ENCODE measurements at places on chromosomes 4 and X.

- DNase-seq: no peak
Observed at GRCh38 chr4:77903186-77903585, 40.6 kb downstream of the MRPL1 start.

DNA sequence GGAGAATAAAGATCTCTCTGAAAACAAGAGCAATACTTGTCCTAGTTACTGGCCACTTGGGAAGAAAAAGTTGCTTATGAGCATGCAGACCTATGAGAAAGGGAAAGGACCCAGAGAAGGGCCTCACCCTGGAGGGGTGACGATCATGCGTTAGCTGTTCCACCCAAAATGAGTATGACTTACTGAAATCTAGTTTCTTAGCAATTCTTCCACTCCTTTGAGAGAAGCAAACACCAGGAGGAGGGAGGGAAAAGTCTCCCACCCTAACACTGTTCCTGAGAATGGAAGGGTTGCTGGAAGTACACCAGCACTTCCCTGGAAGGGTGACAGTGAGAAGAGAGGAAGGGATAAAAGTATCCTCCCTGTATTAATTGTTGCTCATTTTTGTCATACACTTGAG lies 107.9 kb downstream of the ADGRL3 start:
- no peak for DNase-seq

DNA sequence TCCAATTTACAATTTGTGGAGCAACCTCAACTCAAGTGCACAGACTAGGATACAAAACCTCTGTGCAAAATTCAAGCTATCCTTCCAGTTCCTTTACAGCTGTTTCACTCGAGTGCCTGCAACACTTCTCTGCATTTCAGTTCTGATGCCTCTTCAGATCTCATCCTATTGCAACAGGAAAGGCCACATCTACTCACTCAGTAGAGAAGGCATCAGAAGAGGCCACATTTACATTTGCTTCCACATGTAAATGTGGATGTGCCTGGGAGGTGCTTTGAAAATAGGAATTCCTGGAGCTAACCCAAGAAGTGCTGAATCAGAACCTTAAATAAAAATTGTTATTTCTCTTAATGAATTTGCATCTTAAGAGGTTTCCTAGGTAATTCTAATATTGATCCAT lies 45.8 kb upstream of the SERTM2 start:
- no peak for DNase-seq

- peak; percentile 47 for DNase-seq
Observed at GRCh38 chr4:140095694-140096482, 58.1 kb downstream of the MAML3 start.

DNA sequence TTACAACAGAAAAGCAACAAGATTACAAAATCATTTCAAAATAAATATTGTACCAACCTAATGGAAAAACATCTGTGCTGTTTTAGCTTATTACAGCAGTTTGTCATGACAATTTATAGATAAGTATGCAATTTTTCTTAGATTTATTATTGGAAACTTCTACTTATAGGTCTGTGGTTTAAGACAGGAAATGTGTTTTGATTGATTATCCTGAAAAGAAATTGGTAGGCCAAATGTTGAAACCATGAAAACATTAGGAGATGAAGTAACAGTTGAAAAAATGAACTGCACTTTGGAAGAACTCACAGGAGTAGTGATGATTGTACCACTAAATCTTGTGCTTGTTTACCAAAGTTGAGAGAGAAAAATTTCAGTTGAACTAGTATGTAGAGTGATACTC lies 162.2 kb upstream of the GIMD1 start:
- no peak for DNase-seq

- DNase-seq: no peak
Observed at GRCh38 chr4:104693601-104694201, 199.0 kb upstream of the CXXC4 start.

- DNase-seq: no peak
Observed at GRCh38 chr4:42360256-42360669, 37.0 kb upstream of the SHISA3 start.

- no peak for DNase-seq
Observed at GRCh38 chrX:24741330-24741729, 47.6 kb downstream of the POLA1 start.

DNA sequence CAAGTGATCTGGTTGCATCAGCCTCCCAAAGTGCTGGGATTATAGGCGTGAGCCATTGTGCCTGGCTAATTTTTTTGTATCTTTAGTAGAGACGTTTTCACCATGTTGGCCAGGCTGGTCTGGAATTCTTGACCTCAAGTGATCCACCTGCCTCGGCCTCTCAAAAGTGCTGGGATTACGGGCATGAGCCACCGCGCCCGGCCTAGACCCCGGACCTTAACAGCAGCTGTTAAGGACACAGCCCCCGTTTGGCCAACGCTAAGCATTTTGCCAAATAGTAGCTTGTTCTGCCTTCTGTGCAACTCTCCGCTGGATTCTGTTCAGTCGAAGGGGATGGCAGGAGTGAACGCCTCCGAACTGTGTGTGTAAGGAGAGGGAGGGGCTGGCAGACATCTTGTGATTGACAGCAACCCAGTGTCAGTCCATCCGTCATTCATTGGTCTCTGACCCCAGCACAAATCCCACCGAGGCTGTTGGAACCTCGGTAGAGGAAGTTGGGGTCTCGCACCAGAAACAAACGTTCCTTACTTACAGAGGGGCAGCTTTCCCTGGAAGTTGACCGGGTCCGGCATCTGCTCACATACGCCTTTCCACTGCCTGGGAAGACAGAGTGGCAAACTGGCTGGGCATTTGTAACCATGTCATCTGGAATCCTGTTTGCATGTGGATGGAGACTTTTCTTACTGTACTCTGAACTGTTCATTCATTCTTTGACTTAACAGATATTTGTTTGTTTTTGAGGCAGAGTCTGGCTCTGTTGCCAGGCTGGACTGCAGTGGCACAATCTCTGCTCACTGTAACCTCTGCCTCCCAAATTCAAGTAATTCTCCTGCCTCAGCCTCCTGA lies 69.4 kb downstream of the TRAPPC11 start:
- DNase-seq: no peak

- DNase-seq: no peak
Observed at GRCh38 chr4:112652216-112652615, 15.3 kb downstream of the LARP7 start.

GRCh38 chr4:140877781-140878180 lies 121.6 kb upstream of the TBC1D9 start:
- no peak for DNase-seq

GRCh38 chrX:40757058-40757457 lies 21.7 kb upstream of the MED14 start:
- no peak for DNase-seq

GRCh38 chr4:93828332-93828994 lies at the start of gene ATOH1:
Gene ATOH1 (plus strand): TSS chr4:93828753. CDS start chr4:93828927, 174 bp downstream.
- no peak for DNase-seq

GRCh38 chr4:55127521-55127920 lies 2.1 kb upstream of the KDR start:
- DNase-seq: no peak

DNA sequence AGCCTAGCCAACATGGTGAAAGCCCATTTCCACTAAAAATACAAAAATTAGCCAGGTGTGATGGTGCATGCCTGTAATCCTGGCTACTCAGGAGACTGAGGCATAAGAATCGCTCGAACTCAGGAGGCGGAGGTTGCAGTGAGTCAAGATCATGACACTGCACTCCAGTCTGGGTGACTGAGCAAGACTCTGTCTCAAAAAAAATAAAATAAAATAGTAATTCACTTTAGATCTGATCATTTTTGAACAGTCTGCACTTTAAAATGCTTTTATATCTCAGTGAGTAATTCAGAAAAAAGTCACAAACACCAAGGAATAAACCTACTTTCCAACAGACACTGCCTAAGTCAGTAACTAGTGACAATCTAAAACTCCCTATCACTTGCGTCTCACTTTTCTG lies 25.6 kb upstream of the CORIN start:
- no peak for DNase-seq

GRCh38 chr4:87982446-87983010 lies 7.0 kb downstream of the SPP1 start:
- no peak for DNase-seq

GRCh38 chr4:119130365-119131065 lies 5.1 kb upstream of the MYOZ2 start:
- DNase-seq: no peak

GRCh38 chr4:25063116-25063515 lies 32.4 kb upstream of the LGI2 start:
- DNase-seq: no peak

GRCh38 chrX:151879856-151880255 lies 32.8 kb upstream of the MAGEA4 start:
- DNase-seq: no peak

GRCh38 chr4:38013461-38014366 lies 53.5 kb downstream of the PTTG2 start:
- no peak for DNase-seq

GRCh38 chr4:123353656-123354055 lies 42.9 kb upstream of the SPRY1 start:
- no peak for DNase-seq

DNA sequence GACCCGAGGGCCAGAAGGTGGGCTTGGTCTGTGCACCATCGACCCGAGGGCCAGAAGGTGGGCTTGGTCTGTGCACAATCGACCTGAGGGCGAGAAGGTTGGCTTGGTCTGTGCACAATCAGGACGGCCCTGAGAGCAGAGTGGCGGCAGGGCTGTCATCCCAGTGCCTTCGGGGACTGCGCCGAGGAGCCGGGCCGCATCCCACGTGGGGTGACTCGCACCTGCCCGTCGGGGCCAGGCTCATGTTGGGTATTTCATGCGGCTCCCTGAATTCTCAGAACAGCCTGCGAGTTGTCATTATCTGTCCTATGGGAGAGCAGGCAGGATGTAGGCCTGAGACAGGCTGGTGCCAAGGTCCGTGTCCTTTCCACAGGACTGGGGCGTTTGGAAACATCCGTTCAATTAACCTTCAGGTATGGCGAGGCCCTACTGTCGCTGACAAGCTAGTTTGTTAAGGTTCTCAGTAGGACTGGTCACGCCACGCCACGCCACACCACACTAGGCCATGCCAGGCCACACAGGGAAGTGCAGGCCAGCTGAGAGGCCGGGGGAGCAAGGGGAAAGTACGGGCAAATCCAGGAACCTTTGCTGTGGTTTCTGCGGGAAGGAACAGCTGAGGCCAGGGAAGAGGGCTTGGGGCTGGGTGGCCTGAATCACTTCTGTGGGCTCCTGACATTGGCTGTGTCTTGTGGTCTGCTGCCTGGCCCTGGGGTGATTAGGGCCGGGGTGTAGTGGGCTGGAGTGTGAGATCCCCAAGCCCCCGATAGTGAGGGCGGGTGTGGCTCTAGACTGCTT lies 182.9 kb downstream of the AFAP1 start:
- no peak for DNase-seq

DNA sequence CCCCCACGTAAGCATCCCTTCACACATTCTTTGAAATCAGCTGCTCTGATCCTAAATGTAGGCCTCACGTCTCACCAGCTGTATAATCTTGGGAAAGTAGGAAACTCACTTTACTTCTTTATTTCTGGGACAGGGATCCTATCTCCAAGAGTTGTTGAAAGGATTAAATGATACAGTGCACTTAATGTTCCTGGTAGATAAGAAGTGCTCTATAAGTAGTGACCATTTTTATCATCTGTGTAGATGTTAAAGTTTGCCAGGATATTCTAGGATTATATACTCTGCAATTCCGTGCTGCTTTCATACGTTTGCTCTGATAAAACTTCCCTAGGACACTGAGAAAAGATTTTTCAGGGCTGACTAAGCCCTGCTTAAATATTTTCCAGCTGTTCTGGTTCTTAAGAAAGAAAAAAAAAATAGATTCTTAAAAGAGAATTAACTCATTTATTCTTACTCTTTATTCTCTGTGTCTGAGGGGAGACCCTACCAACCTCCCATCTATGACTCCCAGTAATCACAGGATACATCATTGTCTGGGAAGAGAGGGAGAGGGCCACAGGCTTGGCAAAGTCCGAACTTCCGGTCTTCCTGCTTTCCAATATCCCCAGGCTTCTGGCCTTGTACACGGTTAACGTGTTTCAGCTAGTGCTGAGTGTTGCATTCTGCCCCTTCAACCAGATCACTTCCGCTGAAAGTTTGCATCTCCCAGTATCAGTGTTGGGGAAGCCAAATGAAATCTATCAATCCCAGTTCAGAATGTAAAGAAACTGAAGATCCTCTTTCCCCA lies 269.2 kb downstream of the TRIML1 start:
- DNase-seq: no peak

- no peak for DNase-seq
Observed at GRCh38 chrX:18389966-18390365, 35.4 kb upstream of the CDKL5 start.

- no peak for DNase-seq
Observed at GRCh38 chr4:148287111-148287510, 155.1 kb downstream of the NR3C2 start.

- DNase-seq: no peak
Observed at GRCh38 chrX:133495464-133496391, 80.4 kb upstream of the GPC4 start.

DNA sequence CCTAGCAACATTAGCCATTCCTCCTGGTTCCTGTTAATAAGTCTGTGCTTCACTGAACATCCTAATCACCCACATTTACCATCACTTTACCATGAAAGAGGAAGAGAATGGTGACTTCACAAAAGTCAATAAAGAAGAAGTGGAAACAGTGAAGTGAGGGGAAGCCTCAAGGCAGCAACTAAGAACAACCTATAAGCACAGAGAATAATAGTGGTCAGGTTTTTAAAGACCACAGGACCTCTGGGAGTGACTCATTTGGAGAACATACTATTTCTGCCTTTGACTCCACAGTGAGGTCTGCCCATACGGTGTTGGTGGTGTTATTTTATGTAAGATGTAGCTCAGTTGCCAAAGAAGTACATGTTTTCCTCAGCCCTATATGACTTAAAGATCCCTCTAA lies 86.0 kb upstream of the TET2 start:
- no peak for DNase-seq

DNA sequence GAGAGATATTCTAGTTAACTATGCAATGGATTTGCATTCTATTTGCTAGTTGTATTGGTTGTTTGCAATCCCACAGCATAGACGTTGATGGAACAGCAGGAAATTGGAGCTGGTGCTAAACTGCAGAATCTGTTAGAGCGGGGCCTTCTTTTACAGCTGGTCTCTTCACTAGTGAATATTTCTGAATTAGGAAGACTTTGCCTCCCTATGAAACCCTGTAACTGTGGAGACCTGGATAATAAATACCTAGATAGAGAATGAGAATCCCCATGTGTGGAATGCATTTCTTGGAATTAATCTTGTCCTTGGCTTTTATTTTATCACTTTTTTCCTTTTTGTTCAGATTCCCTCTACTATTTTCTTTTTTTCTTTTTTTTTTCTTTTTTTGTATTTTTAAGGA lies 109.7 kb downstream of the SHROOM3 start:
- DNase-seq: no peak

- DNase-seq: no peak
Observed at GRCh38 chrX:108362026-108362425, 76.2 kb downstream of the COL4A6 start.

DNA sequence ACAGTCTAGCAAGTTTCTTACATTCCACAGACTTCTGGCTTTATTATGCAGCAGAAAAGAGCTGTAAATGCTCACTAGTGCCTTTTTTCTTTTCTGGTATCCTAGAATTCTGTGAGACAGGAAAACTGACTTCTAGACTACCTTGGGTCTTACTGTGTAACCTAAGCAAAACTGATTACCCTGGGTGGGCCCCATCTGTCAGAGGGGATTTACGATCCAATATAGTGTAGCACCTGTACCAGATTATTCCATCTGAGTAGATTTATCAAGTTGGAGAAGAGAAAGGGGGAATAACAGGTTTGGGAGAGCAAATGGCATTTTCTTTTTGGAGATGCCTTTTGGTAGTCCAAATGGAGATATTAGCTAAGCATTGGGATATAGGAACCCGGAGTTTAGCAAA lies 46.7 kb downstream of the FSTL5 start:
- DNase-seq: no peak

GRCh38 chr4:17577665-17578481 lies 875 bp downstream of the LAP3 start:
- DNase-seq: no peak

GRCh38 chr4:159515314-159516025 lies 412.6 kb downstream of the RAPGEF2 start:
- DNase-seq: no peak

Data from activated CD4-positive, alpha-beta T cell treated with anti-CD3 and anti-CD28 coated beads, Interleukin-2, amount 50 U/mL, for 1 hour (primary cell).